Thoracic aorta (tissue), 2 donors: ENCODE measurements at places on chromosomes 4 and X. TPM values are rescaled to one million over a fixed set of nuclear protein-coding genes. Genes with fewer than 3 reads are reported as not detected.
A peak's percentile ranks its signal among the peaks of the same experiment; 100 is the strongest.

Gene RHOXF1
- not detected for total RNA-seq

Gene AFP
- total RNA-seq = not detected

Gene ATP6AP2
- 176 TPM for total RNA-seq

Gene PCDH19
- 0.41 TPM for total RNA-seq

Gene COL25A1
- 0.42 TPM for total RNA-seq

Gene TMSB15B
- total RNA-seq = 9.9 TPM

GRCh38 chr4:70925418-70925817 is 23.2 kb downstream of the MOB1B start:
- DNase-seq = no peak
- H3K4me1 ChIP-seq = no peaks in the 10 kb centered on the region
- no peak overlapping the region for H3K4me3 ChIP-seq
- H3K27me3 ChIP-seq = no peaks in the 10 kb centered on the region
- no peaks in the 10 kb centered on the region for H3K36me3 ChIP-seq

- no peaks in the 10 kb centered on the region for H3K27me3 ChIP-seq
- H3K4me1 ChIP-seq = peaks cover 9% of the 10 kb centered on the region
- no peak overlapping the region for H3K4me3 ChIP-seq
- H3K36me3 ChIP-seq = no peaks in the 10 kb centered on the region
- DNase-seq = no peak
Observed at GRCh38 chr4:151427266-151427665, 18.3 kb downstream of the FHIP1A start.

DNA sequence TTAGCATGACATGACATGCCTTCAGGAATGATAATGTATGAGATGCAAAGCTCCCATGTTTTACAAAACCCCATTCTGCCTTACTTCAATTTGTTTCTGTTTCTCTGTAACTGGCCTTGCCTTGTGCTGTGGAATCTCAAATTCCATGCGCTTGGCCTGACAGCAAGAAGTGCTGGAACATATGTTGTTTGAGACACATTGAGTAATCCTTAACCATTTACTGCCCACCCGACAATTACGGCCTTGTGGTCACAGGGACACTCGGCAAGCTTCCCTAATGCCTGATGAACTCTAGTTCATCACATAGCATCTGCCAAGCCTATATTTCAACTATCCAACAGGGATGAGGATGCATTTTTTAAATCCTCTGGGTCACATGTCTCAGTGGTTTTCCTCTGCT is 226.4 kb upstream of the CASK start:
- no peak overlapping the region for H3K4me3 ChIP-seq
- no peak for DNase-seq
- H3K27me3 ChIP-seq = no peaks in the 10 kb centered on the region

GRCh38 chrX:53656845-53657244 is 29.7 kb downstream of the HUWE1 start:
- H3K36me3 ChIP-seq = no peaks in the 10 kb centered on the region
- H3K27ac ChIP-seq = no peak overlapping the region
- H3K4me1 ChIP-seq = no peaks in the 10 kb centered on the region

GRCh38 chrX:31497086-31497485 is 425.2 kb upstream of the FTHL17 start:
- H3K27ac ChIP-seq = no peak overlapping the region
- DNase-seq = no peak
- no peak overlapping the region for H3K4me3 ChIP-seq

DNA sequence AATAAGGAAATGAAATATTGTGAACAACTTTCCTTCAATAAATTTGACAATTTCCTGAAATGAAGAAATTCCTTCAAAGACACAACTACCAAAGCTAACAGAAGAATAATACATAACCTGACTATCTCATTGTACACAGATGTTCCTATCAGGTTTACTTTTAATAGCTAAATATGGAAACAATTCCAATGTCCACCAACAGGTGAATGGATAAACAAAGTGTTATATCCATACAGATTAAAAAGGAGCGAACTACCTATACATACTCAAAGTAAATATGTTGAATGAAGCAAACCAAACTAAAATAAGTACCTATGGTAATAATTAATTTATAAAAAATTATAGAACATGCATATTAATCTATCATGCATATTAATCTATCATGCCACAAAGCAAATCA is 554.9 kb downstream of the PPP4R3C start:
- H3K27me3 ChIP-seq = no peaks in the 10 kb centered on the region
- no peaks in the 10 kb centered on the region for H3K4me1 ChIP-seq
- DNase-seq = no peak
- no peak overlapping the region for H3K4me3 ChIP-seq

- peak overlapping the region; percentile 29 for H3K27ac ChIP-seq
- H3K4me1 ChIP-seq = peaks cover 6% of the 10 kb centered on the region
- no peaks in the 10 kb centered on the region for H3K27me3 ChIP-seq
- H3K36me3 ChIP-seq = no peaks in the 10 kb centered on the region
- H3K4me3 ChIP-seq = no peak overlapping the region
Observed at GRCh38 chr4:142194905-142195304, 558.5 kb downstream of the IL15 start.

DNA sequence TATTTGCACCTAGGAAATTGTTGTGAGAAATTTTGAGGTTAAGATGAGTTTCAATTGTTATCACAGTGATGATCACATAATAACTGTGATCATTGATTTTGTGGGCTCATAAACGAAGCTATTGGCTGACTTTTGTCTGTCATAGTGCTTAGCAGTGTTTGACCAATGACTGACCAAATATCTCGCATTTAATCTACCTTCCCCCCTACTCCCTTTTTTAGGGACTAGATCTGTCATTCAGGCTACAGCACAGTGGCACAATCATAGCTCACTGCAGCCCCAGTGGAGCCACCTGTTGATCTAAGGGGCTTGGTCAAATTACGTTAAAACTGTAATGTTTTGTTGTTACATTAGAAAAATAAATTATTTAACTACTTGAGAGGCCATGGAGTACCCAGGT is 1.5 kb downstream of the FUNDC2 start:
- H3K4me3 ChIP-seq = peak overlapping the region; percentile 82
- H3K27me3 ChIP-seq = no peaks in the 10 kb centered on the region
- no peaks in the 10 kb centered on the region for H3K36me3 ChIP-seq
- H3K4me1 ChIP-seq = no peaks in the 10 kb centered on the region
- H3K27ac ChIP-seq = peak overlapping the region; percentile 97
- DNase-seq = no peak

DNA sequence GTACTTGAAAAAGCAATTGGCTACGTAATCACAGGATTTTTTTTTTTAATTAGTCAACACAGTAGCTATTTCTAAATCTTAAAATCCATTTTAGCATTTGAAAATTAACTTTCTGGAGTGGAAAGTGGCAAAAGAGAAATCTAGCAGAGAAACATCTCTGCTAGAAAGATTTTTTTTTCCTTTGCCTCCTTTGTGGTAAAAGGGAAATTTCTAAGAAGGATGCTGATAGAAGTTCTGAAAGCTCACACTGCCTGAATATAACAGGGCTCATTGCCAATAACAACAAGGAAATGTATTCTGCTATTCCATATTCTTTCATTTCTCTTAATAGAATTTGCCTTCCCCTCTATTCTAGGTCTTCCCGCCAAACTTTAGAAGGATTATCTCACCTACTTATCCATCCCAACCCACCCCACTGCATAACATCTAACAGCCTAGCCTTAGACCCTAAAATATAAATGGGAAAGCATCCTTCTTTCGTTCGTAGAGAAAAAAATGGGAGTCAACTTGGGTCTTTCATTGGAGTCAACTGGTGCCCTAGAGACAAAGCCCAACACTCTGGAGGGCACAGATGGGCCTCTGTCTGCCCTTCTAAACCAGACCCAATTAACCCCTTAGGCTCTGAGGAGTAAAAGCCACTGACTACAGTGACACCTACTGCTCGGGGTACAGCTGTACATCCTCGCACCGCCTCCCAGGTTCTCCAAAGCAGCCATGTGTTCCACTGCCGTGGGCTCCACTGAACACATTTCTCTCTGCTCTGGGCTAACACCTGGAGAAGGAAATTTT is 103.9 kb downstream of the MAML3 start:
- no peak for DNase-seq
- peak overlapping the region; percentile 70 for H3K4me3 ChIP-seq
- H3K4me1 ChIP-seq = peaks cover 40% of the 10 kb centered on the region
- no peak overlapping the region for H3K27ac ChIP-seq
- no peaks in the 10 kb centered on the region for H3K27me3 ChIP-seq

GRCh38 chr4:45408996-45409395 is 682.6 kb upstream of the GNPDA2 start:
- H3K27ac ChIP-seq = no peak overlapping the region
- H3K4me1 ChIP-seq = no peaks in the 10 kb centered on the region
- no peaks in the 10 kb centered on the region for H3K36me3 ChIP-seq

DNA sequence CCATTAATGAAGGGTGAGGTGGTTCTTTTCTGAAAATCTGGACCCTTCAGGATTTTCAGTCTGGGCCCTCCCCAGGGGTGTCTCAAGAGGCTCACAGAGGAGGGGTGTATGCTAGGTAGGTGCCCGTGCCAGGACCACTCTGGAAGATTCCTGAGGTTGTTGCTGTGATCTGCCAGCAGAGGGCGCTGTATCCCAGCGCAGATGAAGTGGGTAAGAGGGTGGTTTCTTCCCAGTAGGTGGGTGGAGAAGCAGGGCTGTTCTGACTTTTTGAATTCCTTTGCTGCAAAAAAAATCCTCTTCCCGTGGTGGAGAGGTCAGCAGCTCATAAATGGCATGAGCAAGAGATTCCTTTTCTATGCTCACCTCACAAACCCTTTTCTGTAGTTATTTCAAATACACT is 51.1 kb downstream of the SCML1 start:
- H3K36me3 ChIP-seq = no peaks in the 10 kb centered on the region
- H3K4me1 ChIP-seq = no peaks in the 10 kb centered on the region
- no peaks in the 10 kb centered on the region for H3K27me3 ChIP-seq
- no peak overlapping the region for H3K27ac ChIP-seq
- H3K4me3 ChIP-seq = no peak overlapping the region

- no peaks in the 10 kb centered on the region for H3K36me3 ChIP-seq
- H3K4me3 ChIP-seq = no peak overlapping the region
- no peaks in the 10 kb centered on the region for H3K27me3 ChIP-seq
- no peak for DNase-seq
- H3K4me1 ChIP-seq = no peaks in the 10 kb centered on the region
Observed at GRCh38 chrX:63128509-63128908, 222.6 kb downstream of the SPIN4 start.

DNA sequence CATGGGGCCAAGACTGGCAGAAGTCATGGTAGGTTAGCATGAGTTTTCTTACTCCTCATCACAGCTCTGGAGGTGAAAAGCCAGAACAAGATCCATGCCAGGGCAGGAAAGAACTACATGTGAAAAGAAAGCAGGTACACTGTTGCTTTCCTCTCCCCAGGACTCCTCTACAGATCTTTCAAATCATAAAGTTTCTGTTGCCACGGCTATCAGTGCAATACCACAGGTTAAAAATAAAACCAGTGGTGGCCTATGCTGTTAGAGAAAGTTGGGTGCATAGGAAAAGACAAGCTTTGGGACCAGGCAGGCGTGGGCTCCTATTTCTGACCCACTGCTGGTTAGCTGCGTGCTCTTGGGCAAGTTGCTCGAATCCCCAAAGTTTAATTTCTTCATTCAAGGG is 81.4 kb downstream of the SH3RF1 start:
- H3K27ac ChIP-seq = no peak overlapping the region
- no peak overlapping the region for H3K4me3 ChIP-seq
- no peaks in the 10 kb centered on the region for H3K4me1 ChIP-seq
- H3K27me3 ChIP-seq = no peaks in the 10 kb centered on the region
- DNase-seq = no peak

- H3K36me3 ChIP-seq = no peaks in the 10 kb centered on the region
- no peak for DNase-seq
- peaks cover 32% of the 10 kb centered on the region for H3K4me1 ChIP-seq
- no peak overlapping the region for H3K27ac ChIP-seq
- H3K4me3 ChIP-seq = no peak overlapping the region
Observed at GRCh38 chr4:184811526-184812198, 14.1 kb downstream of the ACSL1 start.

DNA sequence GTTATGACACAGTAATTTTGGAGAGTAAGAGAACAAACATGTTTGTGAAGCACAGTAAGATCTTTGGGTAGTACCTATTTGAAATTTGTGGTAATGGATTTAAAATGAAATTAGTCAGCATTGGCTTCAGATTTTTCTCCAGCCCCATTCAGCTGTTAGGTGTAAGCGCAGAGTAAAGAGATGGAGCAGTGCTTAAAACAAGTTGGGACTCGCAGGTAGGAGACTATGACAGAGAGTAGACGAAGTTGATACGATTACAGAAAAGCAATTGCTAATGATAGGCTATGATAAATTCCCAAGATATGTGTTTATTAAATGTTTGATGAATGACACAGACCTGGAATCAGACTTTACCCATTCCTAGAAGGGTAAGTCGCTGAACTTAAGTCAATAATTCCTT is 72.6 kb downstream of the CHIC2 start:
- H3K4me3 ChIP-seq = no peak overlapping the region
- H3K27me3 ChIP-seq = no peaks in the 10 kb centered on the region
- H3K27ac ChIP-seq = no peak overlapping the region

- H3K36me3 ChIP-seq = no peaks in the 10 kb centered on the region
- DNase-seq = no peak
- H3K4me3 ChIP-seq = peak overlapping the region; percentile 75
- H3K27me3 ChIP-seq = no peaks in the 10 kb centered on the region
Observed at GRCh38 chr4:82043081-82043808, 330.5 kb downstream of the HNRNPD start.

GRCh38 chrX:119236623-119237561 is 807 bp downstream of the PGRMC1 start:
- no peak for DNase-seq
- H3K4me1 ChIP-seq = no peaks in the 10 kb centered on the region
- no peaks in the 10 kb centered on the region for H3K27me3 ChIP-seq
- peak overlapping the region; percentile 84 for H3K27ac ChIP-seq
- no peaks in the 10 kb centered on the region for H3K36me3 ChIP-seq

- H3K27ac ChIP-seq = peak within 1 kb of the TSS; percentile 66
- no peaks in the 10 kb centered on the region for H3K27me3 ChIP-seq
- H3K36me3 ChIP-seq = no peaks in the 10 kb centered on the region
- H3K4me1 ChIP-seq = no peaks in the 10 kb centered on the region
- no peak for DNase-seq
Observed at GRCh38 chrX:43882294-43882681, at the start of gene MAOB. Gene MAOB, minus strand, starts transcription at chrX:43882450. Its CDS starts 151 bp downstream, at chrX:43882299.

DNA sequence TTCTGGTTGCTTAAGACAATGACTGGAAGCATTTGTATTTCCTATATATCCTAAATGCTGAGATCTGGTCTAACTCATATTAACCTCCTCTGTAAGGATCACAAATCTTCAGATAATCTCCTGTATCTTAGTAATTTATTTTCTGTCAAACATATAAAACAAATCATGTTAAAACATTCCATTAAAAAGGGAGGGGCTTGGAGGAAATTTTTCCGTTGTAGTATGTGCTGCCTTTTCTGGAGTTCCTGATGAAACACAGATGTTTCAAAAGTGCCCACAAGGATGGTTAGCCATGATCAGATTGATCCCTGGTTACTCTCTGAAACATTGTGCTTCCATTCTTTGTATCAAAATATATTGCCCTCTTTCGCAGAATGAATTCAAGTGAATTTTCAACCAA is 182.1 kb downstream of the TENM3 start:
- H3K4me1 ChIP-seq = no peaks in the 10 kb centered on the region
- no peak overlapping the region for H3K27ac ChIP-seq
- no peaks in the 10 kb centered on the region for H3K27me3 ChIP-seq
- no peak for DNase-seq
- H3K4me3 ChIP-seq = no peak overlapping the region
